ENCODE measurements at places on chromosomes 2 and 18.

- DNase-seq, result no peak
These were observed 123.6 kb downstream of the EIPR1 start for GRCh38 chr2:3253913-3254441.

DNA sequence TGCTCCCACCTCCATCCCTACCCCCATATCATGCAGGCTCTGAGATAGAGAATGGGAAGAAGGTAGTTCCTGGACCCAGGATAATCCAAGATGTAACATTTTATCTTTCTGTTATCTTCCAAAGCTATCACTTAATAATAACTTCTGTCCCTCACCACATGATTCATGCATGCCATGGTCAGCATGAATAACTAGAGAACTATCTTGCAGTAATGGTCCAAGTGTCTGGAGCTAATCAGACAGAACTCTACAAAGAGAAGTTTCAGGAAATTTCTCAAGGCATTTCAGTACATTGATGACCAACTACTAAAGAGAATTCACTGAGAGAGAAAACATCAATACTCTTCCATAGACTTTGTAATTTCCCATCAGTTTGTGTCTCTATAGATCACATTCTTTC, 1469.7 kb upstream of the PIK3C3 start:
- DNase-seq, result no peak

GRCh38 chr18:73099759-73100158, 232.0 kb upstream of the NETO1 start:
- no peak for DNase-seq

DNA sequence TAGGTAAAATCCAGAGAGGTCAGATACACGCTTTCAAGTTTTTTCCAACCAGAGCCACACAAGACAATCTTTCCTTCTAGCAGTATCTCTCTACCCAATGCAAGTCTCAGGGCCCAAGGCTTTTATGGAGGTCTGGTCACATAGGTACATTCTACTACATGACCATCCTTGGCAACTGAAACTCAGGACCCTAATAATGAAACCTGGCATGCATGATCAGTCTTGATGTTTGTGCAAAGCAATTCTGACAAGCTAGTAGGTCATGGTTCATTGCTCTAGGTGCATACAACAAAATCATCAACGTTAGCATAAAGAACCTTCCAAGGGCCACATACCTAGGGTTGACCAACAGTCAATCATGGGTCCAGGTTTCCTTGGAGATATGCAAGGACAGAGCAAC, 33.2 kb upstream of the CCDC88A start:
- DNase-seq, result no peak

DNA sequence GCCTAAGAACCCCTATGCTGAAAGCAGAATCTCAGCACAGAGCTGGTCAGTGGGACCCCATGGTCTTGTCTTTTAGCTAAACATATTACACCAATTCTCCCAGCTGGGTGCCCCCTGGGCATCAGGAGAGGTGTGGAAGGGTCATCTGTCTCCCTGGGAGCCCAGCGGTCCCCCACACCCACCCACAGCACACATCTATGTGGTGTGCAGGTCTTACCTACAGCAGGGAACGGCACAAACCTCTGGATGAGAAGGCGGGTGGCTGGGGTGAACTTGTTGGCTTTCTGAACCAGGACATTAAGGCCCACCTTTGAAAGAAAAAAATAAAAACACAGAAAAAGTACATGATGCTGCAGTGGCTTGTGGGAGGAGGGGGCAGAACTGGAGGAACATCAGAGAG, 70.7 kb downstream of the EMX1 start:
- DNase-seq, result no peak

GRCh38 chr18:51350081-51350480, 152.6 kb upstream of the MEX3C start:
- DNase-seq, result no peak

DNA sequence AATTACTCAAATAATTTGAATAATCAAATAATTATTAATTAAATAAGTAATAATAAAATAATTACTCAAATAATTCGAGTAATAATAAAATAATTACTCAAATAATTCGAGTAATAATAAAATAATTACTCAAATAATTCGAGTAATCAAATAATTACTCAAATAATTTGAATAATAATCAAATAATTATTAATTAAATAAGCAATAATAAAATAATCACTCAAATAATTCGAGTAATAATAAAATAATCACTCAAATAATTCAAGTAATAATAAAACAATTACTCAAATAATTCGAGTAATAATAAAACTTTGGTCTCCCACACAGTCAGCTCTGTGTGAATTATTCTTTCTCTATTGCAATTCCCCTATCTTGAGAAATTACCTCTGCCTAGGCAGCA, 30.0 kb upstream of the LINC00305 start:
- DNase-seq, result no peak

DNA sequence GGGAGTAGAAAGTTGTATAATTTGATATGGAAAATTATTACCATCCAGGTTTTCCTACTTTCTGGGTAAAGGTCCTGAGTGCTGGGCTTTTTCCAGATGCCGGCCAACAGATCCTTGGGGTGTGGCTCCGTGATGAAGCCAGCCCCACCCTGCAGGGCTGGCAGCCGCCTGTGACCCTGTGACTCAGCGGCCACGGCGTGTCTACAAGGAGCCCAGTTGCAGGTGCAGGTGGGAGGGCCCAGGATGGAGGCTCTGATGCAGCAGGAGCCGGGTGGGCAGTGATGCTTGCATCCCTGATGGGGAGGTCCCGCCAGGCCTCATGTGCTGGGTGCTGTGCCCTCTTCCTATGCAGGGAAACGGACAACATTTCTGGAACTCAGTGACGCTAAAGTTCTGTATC, 96.0 kb upstream of the ALKAL2 start:
- DNase-seq, result no peak

- DNase-seq, result no peak
These were observed 26.8 kb upstream of the MYO1B start for GRCh38 chr2:191218292-191218898.

- no peak for DNase-seq
These were observed 12.6 kb downstream of the ZNF804A start for GRCh38 chr2:184610891-184611290.

GRCh38 chr18:8930990-8931616, 171.4 kb upstream of the NDUFV2 start:
- no peak for DNase-seq

DNA sequence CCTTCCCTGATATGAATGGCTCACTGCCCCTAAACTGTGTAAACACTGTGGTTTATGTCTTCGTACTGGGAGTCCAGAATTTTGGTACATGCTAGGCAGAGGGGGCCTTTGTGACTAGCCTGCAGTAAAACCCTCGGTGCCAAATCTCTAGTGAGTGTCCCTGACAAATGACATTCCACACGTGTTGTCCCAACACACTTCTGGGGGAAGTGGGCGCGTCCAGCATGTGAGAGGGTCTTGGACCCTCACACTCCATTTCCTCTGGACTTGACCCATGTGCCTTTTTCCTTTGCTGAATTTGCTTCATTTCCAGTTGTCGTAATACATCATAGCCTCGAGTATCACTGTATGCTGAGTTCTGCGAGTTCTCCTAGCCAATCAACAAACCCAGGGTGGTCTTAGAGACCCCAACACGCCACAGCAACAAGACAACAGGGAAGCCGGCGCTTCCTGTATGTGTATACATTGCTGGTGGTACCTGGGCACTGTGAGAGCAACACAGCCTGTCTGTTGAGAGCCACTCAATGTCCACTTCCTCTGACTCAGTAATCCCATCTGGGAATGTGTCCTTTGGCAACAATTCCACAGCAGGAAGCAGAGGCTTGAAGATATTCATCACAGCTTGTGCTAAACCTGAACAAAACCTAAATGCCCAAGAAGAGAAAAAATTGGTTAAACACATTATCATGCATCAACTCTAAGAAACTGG, 26.9 kb upstream of the SLC66A3 start:
- no peak for DNase-seq

GRCh38 chr2:175914846-175915245, 87.2 kb downstream of the LNPK start:
- DNase-seq, result no peak

DNA sequence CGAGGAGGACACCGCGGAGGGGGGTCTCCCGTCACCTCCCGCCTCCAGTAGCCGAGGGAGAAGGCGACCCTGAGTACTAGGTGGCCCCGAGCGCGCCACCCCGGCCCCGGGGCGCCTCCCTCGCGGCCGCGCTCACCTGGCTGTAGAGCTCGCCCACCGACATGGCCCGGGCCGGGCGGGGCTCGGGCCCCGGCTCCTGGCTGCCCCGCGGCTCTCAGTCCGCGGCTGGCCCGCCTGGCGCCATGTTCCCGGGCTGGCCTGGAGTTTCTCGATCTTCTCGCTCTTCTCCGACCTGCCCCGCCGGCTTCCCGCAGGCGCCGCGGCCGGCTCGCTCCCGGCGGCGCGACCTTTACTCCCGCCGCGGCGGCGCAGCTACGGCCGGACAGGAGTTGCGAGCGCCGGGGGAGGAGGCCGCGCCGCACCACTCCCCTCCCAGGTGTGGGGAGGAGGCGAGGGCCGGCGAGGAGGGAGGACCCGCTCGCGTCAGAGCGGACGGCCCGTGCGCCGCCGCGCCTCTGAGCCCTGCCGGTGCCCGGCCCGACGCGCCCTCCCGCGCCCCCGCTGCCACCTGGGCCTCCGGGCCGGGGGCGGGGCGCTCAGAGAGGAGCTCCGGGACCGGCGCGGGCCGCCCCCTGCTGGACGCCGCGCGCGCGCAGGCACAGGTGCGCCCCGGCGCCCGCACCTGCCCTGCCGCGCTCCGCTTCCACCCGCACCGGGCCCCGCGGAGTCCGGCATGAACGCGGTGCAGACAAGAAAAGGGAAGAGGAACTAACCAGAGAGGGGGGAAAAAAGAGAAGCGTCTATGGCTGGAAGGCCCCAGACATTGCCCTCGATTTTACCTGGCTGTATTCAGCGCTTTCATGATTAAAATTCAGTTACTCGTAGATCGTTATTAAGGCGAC, at the start of gene MYO5B:
MYO5B (minus strand) TSS at position 517 of the 902 bp plus-strand sequence; CDS start at position 163, 354 bp downstream.
- peak; percentile 58 for DNase-seq
